SW480 (cell line): ENCODE measurements at places on chromosomes 11 and 22.
A peak's percentile ranks its signal among the peaks of the same experiment; 100 is the strongest.

DNA sequence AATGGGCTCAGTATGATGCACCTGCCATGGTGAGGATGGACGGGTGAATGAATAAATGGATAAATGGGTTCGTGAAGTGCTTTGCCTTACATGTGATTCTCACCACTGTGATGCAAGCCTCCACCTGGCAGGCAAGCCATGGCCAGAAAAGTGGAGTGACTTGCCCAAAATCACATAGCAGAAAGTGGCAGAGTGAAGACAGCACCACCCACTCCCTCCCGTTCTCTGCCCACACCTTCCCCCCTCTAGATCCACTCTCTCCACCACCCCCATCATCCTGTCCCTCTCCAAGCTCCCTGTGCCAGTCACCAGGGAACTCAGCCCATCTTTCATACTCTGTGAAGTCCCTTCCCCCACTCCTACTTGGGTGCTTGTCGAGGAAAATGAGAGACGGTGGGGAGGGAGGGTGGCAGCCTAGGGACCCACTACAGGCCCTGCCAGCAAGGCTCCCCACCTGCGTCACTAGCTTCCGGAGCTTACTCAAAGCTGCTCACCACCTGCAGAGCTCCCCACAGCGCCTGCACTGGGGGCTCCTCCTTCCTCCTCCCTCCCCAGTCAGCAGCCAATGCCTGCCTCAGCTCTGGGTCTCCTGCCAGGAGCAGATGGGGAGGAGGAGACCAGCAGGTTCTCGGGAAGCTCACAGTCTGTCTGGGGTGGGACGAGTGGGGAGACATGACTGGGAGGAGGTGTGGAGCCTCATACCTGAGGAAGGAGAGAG lies 82.3 kb downstream of the PDE2A start:
- no peak for DNase-seq

GRCh38 chr11:32921204-32921603 lies 28.6 kb downstream of the QSER1 start:
- no peak for DNase-seq

DNA sequence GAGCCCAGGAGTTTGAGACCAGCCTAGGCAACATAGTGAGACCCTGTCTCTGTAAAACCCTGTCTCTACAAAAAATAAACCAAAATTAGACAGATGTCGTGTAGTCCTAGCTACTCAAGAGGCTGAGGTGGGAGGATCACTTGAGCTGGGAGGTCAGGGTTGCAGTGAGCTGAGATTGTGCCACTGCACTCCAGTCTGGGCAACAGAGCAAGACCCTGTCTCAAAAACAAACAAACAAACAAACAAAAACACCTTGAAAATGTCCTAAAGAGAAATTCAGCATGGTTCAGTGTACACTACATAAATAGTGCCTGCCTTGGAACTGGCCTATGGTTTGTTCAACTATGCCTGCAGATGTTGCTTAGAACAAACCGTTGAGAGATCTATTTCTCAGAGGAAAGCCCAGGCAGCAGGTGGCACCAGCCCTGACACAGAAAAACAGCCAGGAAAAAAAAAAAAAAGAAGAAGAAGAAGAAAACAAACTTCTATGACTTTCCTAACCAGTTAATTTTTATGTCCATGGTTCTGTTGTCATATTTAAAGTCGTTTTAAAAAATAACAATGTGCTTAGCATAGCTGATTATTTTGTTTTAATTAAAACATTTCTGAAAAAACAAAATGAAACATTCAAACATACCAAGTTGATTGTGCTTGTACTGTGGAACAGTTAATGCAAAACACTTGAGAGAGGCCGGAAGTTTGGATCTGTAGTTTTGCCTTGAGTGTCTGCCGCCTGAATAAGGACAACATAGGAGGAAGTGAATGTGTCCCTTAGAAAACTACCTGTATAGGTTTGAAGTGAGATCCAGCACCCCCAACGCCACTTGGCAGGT lies 5.4 kb downstream of the KREMEN1 start:
- DNase-seq, result no peak

- no peak for DNase-seq
Measured at GRCh38 chr11:111944651-111945051, 7.5 kb downstream of the DIXDC1 start.

- no peak for DNase-seq
Measured at GRCh38 chr22:17665854-17666253, 27.3 kb downstream of the BCL2L13 start.

DNA sequence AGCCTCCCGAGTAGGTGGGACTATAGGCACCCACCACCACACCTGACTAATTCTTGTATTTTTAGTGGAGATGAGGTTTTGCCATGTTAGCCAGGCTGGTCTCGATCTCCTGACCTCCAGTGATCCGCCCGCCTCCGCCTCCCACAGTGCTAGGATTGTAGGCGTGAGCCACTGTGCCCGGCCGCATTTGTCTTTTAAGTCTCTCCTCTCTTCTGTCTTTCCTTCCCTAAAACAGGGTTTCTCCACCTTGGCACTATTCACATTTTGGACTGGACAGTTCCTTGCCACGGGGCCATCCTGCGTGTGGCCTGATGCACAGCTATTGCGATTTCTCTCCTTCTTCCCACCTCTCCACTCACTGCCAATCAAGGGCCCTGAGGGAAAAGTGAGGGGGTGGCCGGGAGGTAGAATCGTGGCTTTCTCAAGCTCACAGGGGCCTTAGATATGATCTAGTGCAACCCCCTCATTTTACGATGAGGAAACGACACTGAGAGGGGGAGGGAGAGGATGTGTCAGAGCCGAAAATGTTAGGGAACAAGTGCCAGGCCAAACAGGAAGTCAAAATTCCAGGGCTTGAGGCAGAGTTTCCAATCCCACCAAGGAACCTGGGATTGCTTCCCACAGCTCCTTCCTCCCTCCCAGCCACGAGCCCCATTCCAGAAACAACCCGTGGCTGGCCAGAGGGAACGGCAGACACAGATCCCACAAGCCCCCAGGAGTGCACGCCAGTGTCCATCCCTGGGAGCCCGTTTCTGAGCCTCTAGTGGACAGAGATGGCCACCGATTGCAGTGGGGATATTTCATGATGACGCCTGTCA lies 21.2 kb downstream of the SCGB1A1 start:
- DNase-seq, result no peak

- no peak for DNase-seq
Measured at GRCh38 chr11:33582636-33583325, 117.8 kb downstream of the C11orf91 start.

- no peak for DNase-seq
Measured at GRCh38 chr11:76656050-76656531, 14.5 kb downstream of the LRRC32 start.

DNA sequence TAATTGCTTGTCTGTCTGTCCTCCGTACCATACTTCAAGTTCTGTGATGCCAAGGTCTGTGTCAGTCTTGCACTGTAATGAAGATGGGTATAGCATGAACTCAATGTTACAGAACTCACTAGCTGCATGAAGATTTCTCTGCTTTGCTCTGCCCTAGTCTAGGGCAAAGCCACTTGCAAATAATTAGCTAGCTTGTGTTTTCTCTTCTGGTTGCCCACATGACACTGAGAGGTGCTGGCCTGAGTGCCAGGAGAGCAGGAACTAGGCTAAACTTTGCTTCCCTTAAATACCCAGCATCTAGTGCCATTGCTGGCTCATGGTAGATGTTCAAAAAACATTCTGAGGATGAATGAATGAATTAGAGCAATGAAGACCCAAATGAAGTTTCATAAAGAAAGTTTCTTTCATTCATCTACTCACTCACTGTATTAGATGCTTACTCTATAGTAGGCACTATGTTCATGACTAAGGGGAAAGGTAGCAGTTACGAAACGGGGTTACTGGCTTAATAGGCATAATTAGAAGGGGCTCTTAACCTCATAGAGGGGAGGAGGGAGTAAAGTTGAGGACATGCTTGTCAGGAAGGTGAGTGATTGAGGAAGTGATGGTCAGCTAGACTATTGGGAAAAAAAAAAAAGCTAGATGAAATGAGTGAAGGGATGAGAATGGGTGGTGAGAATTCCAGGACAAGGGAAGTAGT lies 4.4 kb upstream of the ENDOD1 start:
- no peak for DNase-seq

- no peak for DNase-seq
Measured at GRCh38 chr22:40525250-40525884, 111.2 kb downstream of the MRTFA start.

GRCh38 chr11:2382129-2382517 lies 5.0 kb downstream of the CD81 start:
- DNase-seq, result no peak

DNA sequence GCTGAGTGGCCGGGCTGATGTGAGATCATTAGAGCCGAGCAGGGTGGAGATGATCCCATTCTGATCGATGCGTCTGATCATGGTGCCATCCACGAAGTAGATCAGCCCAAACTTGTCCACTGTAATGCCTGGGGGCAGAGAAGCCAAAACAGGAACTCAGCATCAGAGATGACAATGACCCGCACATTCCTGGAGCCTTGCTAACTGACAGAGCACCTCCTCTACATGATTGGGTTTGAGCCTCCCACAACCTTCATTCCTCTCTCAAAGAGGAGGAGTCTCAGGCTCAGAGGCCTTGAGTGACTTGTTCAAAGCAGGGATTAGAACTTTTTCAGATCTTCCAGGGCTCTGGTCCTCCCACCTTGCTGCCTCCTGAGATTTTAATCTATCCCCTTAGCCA lies 133.7 kb upstream of the NARS2 start:
- peak; percentile 23 for DNase-seq

GRCh38 chr22:30210235-30210909 lies 36.2 kb downstream of the LIF start:
- DNase-seq, result peak; percentile 97

DNA sequence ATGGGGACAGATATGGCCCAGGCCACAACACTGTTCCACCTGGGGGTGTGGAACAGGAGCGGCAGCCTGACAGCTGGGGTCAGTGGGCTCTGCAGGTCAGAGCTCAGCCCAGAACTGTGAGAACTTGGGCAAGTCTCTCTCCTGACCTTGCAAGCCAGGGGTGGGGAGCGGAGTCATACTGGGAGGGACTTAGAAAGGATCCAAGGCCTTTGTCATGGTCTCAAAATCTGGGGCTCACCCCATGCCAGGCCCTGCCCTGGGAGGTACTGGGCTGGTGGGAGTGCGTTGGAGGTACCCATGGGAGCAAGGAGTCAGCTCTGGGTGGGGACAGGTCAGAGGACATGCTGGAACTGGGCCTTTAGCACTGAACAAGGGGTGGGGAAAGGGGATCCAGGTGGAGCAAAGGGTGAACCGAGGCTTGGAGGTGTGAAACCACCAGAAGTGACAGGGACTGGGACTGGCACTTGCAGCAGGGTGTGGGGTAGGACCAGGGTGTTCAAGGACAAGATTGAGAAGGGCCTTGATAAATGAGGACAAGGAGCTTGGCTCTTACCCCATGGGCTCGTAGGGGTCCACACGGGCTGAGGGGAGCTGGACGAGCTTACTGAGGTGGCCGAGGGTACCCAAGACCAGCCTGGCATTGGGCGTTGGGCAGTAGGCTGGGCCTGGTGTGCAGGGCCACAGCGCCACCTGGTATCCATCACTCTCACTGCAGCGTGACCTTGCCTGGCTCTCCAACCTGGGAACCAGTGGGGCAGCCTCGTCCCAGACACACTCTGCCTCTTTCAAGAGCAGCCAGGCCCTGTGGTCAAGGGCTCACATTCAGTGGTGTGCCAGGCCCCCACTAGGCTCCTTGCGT lies 7.4 kb upstream of the PMM1 start:
- DNase-seq, result peak; percentile 36

DNA sequence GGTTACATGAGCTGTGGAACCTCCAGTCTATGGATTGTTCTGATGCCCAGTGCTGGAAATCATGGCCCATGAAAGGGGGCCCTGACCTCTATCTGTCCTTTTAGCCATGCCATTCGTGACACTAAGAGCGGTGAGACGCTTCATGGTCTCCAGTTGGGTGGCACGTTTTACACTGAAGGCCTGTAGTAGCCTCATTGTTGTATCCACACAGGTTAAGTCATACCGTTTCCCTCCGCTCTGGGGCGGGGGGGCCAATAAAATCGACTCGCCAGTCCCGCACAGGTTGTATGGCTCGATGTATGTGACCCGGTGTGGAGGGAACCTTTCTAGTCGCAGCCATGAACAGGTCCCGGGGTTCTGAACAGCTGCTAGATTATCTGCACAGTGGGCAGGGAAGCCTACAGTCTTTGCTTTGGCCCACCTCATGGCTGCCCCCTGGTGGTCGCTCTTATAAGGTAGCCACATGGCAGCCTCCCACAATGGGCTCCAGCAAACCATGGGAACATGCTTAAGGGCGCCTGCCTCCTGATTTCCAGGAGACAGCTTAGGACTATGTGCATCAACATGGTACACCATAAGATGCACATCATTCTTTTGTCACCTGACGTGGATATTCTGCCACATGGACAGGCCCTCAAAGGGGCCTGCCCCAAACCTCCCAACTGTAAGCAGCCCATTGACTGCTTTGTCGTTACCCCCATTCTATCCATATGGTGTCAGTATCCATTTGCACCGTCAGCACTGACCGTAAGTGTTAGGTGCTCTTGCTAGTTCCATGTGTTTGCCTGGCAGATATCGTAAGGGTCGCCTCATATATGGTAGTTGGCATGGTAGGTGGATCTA lies 19.7 kb upstream of the APOL3 start:
- DNase-seq, result peak; percentile 31

GRCh38 chr11:93747122-93747521 lies 5.7 kb downstream of the C11orf54 start:
- DNase-seq, result no peak

DNA sequence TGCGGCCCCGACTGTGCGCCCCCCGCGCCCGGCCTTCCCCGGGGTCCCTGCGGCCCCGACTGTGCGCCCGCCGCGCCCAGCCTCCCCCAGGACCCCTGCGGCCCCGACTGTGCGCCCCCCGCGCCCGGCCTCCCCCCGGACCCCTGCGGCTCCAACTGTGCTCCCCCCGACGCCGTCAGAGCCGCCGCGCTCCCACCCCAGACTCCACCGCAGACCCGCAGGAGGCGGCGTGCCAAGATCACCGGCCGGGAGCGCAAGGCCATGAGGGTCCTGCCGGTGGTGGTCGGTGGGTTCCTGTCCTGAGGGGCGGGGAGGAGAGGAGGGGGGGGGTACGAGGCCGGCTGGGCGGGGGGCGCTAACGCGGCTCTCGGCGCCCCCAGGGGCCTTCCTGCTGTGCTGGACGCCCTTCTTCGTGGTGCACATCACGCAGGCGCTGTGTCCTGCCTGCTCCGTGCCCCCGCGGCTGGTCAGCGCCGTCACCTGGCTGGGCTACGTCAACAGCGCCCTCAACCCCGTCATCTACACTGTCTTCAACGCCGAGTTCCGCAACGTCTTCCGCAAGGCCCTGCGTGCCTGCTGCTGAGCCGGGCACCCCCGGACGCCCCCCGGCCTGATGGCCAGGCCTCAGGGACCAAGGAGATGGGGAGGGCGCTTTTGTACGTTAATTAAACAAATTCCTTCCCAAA lies 3.1 kb downstream of the DRD4 start:
- DNase-seq, result no peak

- DNase-seq, result no peak
Measured at GRCh38 chr11:95294701-95295100, 63.7 kb upstream of the SESN3 start.
